ENCODE measurements at places on chromosomes 1 and 21.

- DNase-seq, result no peak
Observed at GRCh38 chr1:60251426-60251825, 177.9 kb upstream of the C1orf87 start.

DNA sequence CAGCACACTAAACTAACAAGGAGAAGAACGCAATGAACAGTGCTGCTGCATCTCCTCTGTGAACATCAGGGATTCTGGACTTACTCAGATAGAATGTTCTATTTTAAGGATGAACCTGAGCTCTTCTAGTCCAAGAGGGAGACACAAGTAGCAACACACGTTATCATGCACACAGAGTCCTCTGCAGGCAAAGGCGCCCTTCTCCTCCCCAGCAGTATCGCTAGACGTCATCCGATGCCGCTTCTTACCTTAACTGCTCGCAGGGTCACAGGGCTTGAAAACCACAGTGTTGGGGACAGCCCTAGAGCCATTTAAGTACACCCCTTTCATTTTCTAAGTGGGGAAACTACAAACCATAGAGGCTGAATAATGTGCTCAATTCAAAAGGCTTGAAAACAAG lies 74.5 kb downstream of the HIVEP3 start:
- no peak for DNase-seq

DNA sequence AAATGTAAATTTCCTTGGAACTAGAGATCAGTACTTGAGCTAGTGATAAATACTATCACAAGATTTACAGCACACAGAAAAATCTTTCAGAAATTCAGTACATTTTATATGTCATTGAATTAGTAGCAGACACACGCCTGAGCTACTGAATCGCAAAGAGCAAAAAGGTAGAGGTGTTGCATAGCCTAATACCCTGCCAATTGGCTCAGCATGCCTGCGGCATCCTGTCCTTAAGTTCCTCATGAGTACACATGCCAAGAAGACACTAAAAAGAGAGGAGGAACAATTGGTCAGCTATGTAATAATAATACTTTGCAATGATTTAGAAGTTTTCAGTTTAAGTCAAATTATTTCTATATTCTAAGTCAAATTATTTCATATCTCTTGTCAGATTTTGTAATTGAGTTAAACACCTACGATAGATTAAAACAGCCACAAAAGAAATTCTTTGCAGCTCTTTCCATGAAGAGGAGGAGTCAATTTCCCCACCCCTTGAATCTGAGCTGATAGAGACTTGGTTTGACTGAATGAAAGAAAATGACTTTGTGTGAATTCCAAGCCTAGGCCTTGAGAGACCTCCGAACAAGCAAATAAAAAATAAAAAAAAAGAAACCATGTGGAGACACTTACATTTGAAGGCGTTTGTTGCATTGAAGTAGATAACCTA lies 36.2 kb upstream of the PKN2 start:
- DNase-seq, result no peak

DNA sequence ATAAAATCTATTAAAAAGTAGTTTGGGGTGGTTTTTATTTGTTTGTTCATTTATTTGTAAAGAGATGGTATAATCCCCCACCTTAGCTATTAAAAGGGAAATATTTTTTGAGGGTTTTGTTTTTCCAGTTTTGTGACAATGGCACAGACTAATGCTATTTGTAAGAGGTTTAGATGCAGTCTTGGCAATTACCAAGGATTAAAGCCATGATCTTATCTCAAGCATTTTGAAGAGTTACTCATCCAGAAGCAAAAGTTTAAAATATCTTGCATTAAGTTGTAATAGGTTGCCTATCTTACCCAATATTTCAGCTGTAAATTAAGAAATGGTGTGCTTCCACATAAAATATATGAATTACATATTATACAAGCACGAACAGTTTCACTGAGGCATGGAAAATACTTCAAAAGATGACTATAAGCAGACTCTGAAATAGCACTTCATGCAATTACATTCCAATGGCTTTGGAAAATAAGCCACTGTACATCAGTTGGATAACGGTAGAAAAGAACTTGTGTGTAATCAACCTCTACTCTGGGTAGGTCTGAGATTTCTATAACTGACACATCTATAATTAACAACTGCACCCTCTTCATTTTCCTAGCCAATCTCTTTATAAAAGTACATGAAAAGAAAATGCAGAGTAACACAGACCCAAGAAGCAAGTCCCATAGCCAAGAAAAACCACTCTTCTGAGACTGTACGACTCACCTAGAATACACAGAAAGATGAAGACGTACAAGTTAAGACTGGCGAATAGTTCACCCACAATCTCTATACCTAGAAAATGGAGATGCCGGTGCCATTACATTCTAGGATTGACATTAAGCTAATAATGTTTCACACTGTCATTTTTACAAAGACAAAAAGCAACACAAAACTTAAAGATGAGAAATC lies 95.2 kb downstream of the PTPN14 start:
- no peak for DNase-seq

GRCh38 chr1:43977376-43978263 lies 1.4 kb upstream of the B4GALT2 start:
- DNase-seq, result no peak

DNA sequence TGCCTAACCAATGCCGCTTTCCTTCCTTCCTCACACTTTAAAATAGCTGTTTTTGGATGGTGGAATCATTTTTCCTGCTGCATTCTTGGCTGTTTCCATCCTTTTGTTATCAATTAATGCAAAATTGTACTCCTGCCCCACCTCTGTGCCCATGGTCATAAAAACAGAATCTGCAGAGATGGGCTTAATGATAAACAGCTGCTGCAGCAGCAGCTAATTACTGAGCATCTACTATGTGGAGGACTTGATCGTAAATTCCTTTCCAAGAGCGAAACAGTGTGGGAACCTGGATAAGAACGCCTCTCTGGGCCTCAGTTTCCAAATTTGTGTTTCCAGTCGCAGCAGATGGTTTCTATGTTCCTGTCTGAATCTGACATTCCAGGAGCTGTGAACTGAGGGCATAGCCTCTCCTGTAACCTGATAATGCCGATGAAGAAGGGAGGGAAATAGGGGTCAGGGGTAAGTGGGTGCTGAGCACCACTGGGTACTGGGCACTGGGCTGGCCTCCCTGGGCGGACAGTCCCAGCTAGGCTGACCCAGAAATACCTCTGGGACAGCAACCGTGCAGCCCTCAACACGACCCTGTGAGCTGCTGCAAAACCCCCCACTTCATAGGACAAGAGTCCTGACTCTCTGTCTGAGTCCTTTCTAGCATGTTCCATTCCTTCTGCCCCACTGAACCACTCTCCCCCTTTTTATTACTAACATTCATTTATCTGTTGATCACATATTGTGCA lies 121.7 kb downstream of the DMRTB1 start:
- no peak for DNase-seq

DNA sequence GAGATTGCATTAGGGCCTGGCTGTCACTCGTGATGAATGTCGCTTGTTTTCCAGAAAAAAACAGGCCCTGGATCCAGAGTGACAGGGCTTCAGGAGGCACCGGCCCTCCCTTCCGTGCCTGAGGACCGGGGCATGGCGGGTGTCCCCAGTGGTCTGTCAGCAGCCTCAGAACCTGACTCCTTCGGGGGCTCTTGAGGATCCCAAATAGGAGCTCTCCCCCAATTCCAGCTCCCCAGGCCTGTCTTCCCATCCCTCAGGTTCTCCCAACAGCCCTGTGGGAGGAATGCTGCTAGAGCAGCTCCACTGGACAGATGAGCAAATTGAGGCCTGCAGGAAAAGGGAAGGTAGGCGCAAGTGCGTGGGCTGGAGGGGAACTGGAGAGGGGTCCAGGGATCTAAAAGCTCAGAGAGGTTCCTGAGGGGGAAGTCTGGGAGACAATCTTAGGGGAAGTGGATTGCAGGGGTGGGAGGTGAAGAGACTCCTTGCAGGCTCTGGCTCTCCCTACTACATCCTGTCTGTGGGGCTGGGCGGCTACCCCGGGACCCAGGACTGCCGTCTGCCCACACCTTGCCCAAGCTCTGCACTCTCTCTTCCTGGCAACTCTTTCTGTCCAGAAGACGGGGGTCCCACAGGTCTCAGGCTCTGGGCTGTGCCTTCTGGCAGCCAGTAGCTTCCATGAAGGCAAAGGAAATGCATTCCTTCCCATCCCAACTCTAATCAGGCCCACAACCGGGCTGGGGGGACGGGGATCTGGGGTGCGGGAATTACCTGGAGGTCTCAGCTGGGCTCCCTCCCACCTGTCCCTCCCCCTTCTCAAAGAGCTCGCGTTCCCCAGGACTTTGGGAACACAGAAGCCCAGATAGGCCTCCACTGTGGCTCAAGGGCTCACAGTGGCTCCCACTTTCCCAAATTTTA lies 105.7 kb upstream of the CASZ1 start:
- DNase-seq, result no peak

- DNase-seq, result no peak
Observed at GRCh38 chr1:1212780-1213344, 1.1 kb downstream of the TNFRSF4 start.

GRCh38 chr1:148373192-148373925 lies 109.7 kb downstream of the PPIAL4G start:
- DNase-seq, result no peak

- DNase-seq, result peak; percentile 65
Observed at GRCh38 chr1:114282751-114283403, 129.2 kb upstream of the SYT6 start.

DNA sequence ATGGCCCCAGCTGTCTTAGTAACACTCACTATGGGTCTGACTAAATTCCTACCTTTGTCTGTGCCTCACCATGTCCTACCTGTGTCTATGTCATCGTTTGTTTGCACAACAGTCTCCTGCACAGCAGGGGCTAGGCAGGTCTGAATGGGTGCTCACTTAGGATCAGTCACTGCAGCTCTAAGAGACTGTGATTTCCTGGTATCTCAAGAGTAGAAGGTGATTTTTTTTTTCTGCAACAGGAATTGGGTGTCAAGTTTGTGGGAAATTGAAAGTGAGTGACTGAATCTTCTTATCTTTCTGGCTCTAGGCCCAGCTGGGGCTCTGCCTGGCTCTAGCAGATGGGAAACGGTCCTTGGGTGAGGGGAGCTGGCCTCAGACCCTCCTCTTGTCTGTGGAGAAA lies 46.4 kb upstream of the TRABD2B start:
- DNase-seq, result no peak

GRCh38 chr1:226582966-226583365 lies 34.4 kb downstream of the STUM start:
- DNase-seq, result no peak

DNA sequence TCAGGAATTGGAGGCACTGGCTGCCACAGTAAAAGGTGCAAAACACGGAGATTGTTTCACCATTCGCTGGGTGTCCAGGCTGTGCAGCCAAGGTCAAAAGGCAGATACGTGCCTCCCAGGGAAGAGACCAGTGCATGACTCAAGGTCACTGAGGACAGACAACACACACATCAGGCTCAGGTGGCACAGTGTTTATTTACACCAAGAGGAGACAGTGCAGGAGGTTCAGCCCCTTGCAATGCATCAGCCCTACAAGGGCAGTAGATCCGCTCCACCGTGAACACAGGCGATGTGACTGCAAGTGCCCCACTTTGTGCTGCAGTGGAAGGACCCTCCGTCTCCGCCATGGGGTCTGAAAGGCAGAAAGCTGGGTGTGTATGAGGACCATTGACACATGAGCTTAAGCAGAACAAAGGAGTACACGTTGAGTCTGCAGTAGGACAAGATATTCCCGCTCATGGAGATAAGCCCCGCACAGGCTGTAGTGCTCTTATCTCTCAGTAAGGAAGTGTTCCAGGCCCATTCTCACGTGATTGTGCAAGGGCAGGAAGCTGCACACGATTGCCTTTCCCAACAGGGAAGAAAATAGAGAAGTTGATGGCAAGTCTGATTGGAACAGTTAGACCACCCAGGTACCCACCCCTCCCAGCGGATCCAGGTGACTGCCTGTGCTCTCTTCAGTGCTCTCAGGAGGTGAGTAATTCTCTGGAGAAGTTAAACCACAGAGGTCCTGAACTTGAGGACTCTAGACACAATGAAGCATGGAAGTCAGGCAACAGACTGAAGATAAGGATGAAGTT lies 37.5 kb upstream of the QSOX1 start:
- no peak for DNase-seq

GRCh38 chr1:177817937-177818875 lies 151.7 kb downstream of the SEC16B start:
- DNase-seq, result no peak

DNA sequence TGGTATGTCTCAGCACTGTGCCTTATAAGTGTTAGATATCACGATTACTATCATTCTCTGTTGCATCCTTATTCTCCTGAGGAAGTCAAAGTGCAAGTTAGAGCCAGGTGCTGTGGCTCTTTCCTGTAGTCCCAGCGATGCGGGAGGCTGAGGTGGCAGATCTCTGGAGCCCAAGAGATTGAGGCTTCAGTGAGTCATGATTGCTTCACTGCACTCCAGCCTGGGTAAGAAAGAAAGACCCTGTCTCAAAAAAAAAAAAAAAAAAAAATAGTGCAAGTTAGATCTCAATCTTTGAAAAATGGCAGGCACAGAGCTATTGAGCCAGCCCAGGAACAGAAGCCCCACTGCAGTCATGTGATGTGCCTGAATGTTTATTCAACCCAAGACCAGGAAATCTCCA lies 147.8 kb upstream of the POGK start:
- no peak for DNase-seq

DNA sequence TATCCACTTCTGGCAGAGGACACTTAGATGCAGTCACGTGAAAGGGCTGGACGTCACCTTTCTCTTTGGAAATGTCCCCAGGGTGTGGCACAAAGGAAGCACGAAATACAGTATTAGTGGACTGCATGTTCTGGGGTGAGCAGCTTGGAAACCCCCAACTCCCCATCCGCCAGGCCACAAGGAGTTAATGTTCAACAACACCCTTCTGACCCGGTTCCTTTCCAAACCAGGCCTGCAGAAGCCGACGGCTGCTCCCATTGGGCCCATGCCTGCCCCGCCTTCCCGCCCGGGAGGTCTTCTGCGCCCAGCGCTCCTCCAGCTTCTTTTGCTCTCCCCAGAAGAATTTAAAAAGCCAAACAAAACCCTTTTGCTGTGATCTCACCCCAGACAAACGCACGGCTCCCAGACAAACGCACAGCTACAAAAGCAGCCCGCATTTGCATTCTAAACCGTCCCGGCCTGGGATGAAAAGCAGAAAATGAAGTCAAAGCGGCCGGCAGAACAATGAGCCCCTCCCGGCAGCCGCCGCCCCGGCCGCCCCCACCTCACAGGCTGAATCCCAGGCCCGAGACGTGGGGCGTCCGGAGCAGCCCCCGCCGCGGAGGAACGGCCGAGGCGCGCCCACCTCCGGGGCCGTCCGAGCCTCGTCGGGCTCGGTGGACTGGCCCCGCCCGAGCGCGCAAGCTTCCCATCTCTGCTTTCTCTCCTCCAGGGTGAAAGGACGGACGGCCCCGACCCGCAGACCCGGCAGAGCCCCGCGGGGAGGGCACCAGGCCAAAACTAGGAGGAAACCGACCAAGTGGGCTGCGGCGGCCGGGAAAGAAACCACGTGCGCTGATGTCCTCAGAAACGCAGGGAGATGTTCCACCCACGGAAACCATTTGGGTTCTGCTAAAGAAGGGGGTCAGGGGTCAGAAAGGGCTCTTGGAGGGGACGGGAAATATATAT lies 101.9 kb downstream of the PLPP3 start:
- no peak for DNase-seq

GRCh38 chr1:179821524-179821923 lies 56.1 kb downstream of the TOR1AIP2 start:
- no peak for DNase-seq

- no peak for DNase-seq
Observed at GRCh38 chr1:87208931-87209330, 119.7 kb upstream of the LMO4 start.

All from skeletal muscle cell (primary cell).